Activated CD4-positive, alpha-beta T cell treated with anti-CD3 and anti-CD28 coated beads, Interleukin-2, amount 50 U/mL, for 1 hour (primary cell): ENCODE measurements at places on chromosomes 4 and X.

DNA sequence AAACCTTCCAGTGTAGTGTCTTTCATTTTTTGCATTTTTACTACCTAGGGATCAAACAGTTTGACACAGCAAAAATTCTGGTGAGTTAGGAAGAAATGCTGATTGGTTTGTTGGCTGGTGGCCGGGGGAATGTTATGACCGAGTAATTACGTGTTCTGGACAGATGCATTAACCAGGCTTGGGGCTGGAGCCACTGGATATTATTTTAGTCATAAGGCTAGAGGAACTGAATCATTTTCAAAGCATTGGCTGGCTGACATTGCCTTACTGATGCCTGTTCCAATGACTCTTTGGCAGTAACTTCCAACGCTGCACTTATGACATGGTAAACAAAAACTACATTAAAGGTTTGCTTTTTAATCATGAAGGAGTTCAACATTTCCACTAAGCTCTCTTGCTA, 84.6 kb downstream of the FBXO8 start:
- no peak for DNase-seq

GRCh38 chrX:153434801-153435200, 11.1 kb downstream of the TREX2 start:
- no peak for DNase-seq

DNA sequence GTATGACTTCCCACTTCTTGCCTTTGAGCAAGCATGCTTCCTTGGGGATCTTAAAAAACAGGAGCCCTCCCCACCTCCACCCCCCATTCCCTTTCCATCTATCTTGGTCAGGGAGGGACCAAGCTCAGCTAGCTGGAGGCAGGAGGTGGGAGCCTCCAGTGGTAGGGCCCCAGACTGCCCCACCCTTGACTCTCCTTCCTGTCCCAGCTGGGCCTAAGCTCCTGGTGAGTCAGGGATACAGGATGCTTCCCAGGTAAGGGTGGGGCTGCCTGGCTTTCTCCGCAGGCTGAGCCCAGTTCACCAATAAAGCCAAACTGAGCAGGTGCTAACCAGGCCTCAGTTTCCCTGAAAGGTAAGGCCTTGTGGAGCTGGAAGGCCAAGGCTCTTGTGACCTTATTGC, 15.2 kb downstream of the EFNB1 start:
- DNase-seq, result no peak

- DNase-seq, result no peak
Observed at GRCh38 chr4:153252122-153252521, 47.9 kb downstream of the TRIM2 start.

- DNase-seq, result no peak
Observed at GRCh38 chr4:79022529-79022928, 83.3 kb upstream of the PAQR3 start.

GRCh38 chr4:40750461-40751258, 905 bp downstream of the NSUN7 start:
- no peak for DNase-seq

DNA sequence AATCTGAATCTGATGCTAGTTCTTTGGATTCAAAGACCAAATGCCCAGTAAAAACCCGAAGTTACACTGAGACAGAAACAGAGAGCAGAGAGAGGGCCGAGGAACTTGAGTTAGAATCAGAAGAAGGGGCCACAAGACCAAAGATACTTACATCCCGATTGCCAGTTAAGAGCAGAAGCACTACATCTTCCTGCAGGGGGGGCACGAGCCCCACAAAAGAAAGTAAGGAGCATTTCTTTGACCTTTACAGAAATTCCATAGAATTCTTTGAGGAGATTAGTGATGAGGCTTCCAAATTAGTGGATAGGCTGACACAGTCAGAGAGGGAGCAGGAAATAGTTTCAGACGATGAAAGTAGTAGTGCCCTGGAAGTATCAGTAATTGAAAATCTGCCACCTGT, 309.3 kb downstream of the ANK2 start:
- no peak for DNase-seq

GRCh38 chr4:175762582-175762981, 49.5 kb downstream of the GPM6A start:
- DNase-seq, result no peak

GRCh38 chr4:126960760-126961159, 672.0 kb upstream of the INTU start:
- no peak for DNase-seq

DNA sequence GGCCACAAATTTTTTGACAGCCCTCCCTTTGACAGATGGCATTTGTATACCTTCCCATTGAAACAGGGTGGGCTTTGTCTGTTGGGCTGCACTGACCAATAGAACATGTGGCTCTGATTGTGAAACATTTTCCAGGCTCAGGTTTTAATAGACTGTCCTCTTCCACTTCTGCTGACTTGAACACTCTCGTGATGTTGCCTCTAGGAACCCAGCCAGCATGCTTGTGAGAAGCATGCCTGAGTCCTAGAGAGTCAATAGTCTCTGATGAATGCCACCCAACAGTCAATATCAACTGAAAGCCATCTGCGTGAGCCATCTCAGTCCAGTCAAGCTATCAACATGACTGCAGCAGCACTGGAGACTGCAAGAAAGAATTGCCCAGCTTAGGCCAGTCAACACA, 290.0 kb downstream of the SLC7A11 start:
- no peak for DNase-seq

DNA sequence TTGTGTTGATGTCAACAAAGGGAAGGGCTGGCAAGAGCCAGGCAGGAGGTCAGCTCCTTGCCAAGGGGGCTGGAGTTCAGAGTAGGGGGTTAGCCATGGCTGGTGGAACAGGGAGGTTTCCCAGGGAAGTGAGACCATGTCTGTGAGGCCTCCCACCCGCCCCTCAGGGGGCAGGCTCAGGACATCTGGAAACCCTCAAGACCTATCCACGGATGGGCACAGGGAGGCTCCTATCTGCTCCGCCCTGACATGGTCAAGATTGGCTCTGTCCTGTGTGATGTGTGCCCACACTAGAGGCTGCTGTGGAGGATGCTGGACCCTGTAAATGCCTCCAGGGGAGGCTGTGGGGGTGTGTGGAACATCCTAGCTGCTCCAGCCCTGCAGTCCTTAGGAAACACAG, 8.0 kb upstream of the TMEM185A start:
- DNase-seq, result no peak

DNA sequence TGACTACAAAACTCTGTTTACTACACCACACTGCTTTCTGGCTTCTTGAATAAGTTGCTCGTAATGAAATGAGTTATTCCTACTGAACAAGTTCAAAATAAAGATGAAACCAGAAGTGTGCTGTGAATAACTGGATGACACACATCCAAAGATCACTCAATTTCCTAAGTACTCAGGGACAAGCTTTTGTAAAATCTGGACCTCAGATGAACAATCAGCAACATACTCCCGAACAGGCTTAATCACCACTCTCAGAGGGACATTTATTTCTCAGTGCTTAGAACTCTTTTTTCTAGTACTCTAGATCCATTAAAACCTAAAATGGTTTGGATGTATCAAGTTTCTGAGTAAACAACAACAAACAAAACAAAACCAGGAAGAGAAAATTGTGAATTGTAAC, 61.5 kb upstream of the EXOC1L start:
- DNase-seq, result no peak

DNA sequence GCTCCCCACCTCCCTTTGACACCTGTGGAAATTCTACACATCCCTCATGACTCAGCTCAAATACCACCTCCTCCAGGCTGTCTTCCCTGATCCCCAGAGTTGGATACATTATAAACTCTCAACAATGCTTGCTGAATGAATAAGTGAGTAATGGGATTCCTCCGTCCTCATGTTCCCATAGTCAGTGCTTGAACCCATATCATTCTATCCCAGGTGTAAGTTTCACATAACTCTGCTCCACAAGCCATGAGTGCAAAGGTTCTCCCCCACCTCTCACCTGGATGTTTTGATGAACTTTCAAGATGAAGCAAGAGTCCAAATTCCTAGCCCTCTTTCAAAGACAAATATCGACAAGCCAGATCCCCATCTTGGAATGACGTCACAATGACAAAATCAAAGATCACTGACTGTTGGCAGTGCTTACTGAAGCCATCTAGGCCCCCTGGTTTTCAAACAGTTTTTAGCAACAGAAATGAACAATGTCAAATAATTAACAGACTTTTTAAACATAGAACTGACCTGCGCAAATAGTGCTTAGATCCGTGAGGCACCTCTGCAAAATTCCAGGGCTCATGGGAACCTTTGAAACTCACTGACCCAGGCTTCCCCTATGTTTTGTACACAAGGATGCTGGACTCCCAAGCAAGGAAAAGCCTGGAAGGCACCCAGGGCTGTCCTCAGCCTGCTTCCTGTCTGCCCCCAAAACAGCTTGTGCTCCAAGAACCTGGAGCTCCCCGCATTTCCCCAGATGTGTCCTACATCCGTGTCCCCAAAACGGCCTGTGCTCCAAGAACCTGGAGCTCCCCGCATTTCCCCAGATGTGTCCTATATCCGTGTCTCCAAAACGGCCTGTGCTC, 4.0 kb downstream of the SLC2A9 start:
- DNase-seq, result no peak

DNA sequence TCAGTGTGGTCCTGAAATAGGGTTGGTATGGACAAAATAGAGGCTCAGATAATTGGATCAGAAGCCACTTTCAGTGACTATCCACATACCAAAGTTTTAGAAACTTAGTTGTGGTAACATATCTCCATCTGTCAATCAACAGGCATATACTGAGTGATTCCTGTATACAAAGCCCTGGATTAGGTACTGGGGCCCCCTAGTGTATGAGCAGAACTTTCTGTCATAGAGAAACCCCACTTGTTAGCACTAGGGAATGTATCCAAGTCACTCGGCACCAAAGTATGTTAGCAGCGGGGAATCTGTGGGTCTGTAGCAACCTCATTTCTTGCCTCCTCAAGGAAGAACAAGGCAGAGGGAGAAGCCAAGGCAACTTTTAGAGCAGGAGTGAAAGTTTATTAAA, 50.7 kb downstream of the MAP7D3 start:
- no peak for DNase-seq

GRCh38 chr4:10118048-10119004, 1.7 kb upstream of the WDR1 start:
- DNase-seq, result no peak

DNA sequence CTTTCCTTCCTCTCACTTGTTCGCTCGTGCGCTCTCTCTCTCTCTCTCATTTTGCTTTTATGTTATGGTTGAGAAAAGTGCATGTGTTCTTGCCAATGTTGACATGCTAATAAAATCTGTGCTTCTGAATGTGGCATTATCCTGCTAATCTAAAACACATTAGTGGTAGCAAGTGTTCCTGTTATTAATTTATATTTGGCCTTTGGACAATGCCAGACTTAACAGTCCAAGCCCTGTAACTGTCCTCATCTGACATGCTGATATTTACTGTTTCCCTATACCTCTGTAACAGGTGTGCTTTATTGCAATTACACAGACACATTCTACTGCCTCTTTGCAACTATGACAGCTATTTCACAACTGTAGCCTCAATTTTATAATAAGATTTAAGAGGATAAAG, 2.7 kb downstream of the PPARGC1A start:
- DNase-seq, result no peak

DNA sequence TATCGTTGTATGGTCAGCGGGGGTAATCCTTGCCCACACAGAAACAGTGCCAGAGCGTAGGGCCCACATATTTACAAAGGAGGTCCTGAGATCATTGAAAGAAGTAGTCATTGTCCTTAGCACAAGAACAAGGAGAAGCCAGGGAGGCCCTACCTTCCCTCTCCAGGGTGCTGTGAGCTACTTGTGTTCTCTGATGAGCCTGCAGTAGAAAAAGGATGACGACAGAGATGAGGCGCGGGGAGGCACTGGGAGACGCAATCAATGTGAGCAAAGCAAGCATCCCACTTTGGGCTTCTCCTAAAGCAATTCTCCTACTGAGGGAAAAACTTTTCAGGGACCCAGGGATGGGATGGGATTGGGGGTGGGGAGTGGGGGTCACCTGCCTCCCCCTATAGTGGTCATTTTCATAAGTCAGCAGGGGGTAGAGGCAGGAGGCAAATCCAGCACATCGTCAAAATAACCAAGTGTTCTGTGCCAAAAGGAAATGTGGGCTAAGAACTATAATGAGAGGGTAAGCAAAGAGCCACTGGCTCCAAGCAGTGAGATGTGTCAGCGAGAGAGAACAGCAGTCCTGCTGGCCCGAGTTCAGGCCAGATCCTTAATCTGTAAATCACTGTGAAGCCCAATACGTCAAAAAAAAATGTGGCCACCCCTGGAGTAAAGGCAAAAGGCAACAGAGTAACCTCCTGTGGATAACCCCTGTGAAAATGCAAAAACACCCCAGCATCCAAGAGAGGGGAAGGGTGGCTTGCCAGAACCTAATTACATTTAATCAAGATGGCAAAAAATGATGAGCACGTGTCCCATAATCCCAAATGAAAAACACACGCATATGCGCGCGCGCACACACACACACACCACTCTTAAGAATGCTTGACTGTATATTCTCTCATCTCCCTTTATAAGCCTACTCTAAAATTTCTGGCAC, 136.6 kb upstream of the HHIP start:
- no peak for DNase-seq
